ENCODE measurements at places on chromosomes 7 and 10. TPM values are rescaled to one million over a fixed set of nuclear protein-coding genes. Genes with fewer than 3 reads are reported as not detected.

BZW2 gene
- 19.9 TPM for total RNA-seq

DNA sequence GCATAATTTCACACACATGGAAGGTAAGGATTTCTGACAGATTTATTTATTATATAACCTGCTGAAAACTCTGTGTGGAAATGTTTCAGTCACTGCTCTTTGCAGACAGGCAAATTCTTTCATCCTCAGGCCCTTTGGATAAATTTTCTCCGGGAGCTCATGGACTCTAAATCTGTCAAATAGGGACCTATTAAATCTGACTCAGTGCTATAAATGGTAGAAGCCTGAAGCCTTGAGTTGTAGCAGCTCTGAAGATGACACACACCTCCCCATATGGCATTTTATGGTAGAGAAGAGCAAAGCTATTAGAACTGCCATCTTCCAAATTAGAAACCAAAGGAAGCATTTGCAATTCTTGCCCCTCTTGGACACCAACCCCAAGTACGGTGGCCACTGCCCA, 808.7 kb downstream of the XPNPEP1 start:
- DNase-seq, result no peak
- no peaks in the 10 kb centered on the region for H3K4me1 ChIP-seq
- no peak overlapping the region for H3K4me3 ChIP-seq
- H3K27ac ChIP-seq, result no peak overlapping the region
- no peaks in the 10 kb centered on the region for H3K36me3 ChIP-seq

TAS2R38 gene
- total RNA-seq, result not detected

GRCh38 chr10:108975459-108976058, 947.8 kb downstream of the XPNPEP1 start:
- H3K27ac ChIP-seq, result no peak overlapping the region
- H3K4me1 ChIP-seq, result no peaks in the 10 kb centered on the region
- H3K4me3 ChIP-seq, result no peak overlapping the region
- no peak for DNase-seq
- no peaks in the 10 kb centered on the region for H3K36me3 ChIP-seq

DNA sequence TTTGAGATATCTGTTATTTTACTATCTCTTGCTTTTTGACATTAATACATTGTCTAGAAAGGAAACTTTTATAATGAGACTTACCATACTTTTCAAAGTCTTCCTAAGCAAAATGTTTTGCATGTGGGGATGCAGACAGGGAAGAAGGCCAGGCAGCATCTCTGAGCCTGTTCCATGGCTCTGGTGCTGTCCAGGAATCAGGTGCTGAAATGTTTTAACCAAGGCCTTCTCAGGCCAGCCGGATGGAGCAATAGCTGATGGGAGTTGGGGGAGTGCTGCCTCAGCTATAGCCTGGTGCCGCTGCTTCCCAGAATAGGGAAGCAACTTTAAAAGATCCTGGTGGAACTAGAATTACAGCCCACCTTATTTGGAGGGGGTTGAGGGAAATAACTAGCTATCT, 38.5 kb downstream of the CRTAC1 start:
- H3K4me3 ChIP-seq, result no peak overlapping the region
- no peak overlapping the region for H3K27ac ChIP-seq
- no peak for DNase-seq
- H3K36me3 ChIP-seq, result no peaks in the 10 kb centered on the region
- no peaks in the 10 kb centered on the region for H3K4me1 ChIP-seq

- H3K4me3 ChIP-seq, result no peak overlapping the region
- H3K27ac ChIP-seq, result no peak overlapping the region
- H3K27me3 ChIP-seq, result no peaks in the 10 kb centered on the region
- H3K36me3 ChIP-seq, result no peaks in the 10 kb centered on the region
Observed at GRCh38 chr7:115869190-115869589, 161.4 kb downstream of the TFEC start.

CALML3 gene
- not detected for total RNA-seq

GRCh38 chr7:70498232-70498992, 633.5 kb upstream of the GALNT17 start:
- H3K27me3 ChIP-seq, result no peaks in the 10 kb centered on the region
- no peak overlapping the region for H3K4me3 ChIP-seq
- no peak for DNase-seq
- H3K4me1 ChIP-seq, result no peaks in the 10 kb centered on the region
- H3K36me3 ChIP-seq, result no peaks in the 10 kb centered on the region

DNA sequence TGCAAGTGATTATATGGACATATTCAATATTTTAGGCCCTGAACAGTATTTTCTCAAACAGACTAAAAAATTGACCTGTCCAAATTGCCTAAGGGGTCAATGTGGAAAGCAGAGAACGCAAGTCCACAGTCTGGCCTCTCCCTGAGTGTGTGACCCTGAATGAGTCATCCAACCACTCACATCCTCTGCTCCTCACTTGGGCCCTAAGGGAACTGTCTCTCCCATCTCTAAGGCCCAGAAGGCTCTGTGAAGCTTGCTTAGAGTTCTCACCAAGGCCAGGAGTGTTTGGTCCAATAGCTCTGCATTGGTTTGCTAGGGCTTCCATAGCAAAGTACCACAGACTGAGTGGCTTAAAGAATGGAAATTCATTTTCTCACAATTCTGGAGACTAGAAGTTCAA, 155.1 kb downstream of the LSM5 start:
- no peak overlapping the region for H3K27ac ChIP-seq
- H3K4me1 ChIP-seq, result no peaks in the 10 kb centered on the region

LRRC4 gene
- 2.4 TPM for total RNA-seq

DNA sequence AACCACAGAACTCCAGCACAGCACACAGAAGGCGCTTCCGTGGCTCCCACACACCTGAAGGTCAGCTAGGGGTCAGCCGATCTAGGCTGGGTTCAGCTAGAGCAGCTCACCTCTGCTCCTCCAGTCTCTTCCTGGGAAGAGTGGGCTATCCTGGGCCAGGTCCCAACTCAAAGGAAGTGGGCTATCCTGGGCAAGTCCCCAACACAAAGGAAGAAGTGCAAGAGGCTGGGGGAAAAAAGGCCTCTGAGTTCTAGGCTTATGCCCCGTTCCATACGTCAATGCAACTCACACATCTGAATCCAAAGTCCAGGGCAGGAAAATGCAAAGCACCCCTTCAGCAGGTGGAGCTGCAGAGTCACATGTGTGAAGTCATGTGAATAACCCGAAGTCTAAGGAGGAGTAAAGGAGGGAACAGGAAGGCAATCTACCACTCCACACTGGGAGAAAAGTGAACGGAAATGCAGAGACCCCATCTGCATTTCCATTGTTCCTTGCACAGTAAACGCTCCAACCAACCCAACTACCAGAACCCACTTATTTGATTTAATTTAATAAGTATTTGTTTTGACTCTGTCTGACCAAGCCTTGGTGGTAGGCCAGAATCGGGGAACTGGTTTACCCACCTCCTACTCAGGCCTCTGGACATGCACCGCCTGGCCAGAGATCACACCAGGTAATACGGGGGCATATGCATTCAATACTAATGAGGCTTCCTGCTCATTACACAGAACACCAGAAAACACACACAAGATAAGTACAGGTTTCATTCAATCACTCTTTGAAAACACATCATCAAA, 95.5 kb upstream of the RNF32 start:
- H3K27ac ChIP-seq, result no peak overlapping the region
- no peaks in the 10 kb centered on the region for H3K27me3 ChIP-seq
- no peak for DNase-seq
- H3K4me1 ChIP-seq, result no peaks in the 10 kb centered on the region
- no peaks in the 10 kb centered on the region for H3K36me3 ChIP-seq

HOXA9 gene
- 0.39 TPM for total RNA-seq

GHRHR gene
- total RNA-seq, result not detected

DNA sequence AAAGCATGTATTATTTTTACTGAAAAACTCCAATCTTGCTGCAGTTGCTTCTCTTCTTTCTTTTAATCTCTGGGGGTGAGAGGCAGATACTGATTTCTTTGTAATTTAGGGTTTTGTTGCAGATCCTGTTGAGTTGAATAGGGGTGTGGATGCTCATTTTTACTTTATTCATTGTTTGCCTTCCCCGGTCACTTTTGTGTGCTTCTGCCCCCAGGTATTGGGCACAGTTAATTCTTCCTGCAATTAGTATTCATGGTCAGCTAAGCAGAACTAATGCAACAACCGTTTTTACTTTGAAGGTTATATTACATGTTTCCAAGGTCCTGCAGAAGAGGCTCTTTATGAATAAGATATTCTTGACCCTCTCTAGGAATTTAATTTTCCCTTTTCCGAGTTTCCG, 96.4 kb downstream of the BUB3 start:
- H3K36me3 ChIP-seq, result no peaks in the 10 kb centered on the region
- no peak overlapping the region for H3K4me3 ChIP-seq
- DNase-seq, result no peak
- H3K27me3 ChIP-seq, result no peaks in the 10 kb centered on the region

CPA2 gene
- not detected for total RNA-seq

ZNF25 gene
- total RNA-seq, result 7.8 TPM

GRCh38 chr10:118278649-118279048, 63.5 kb downstream of the FAM204A start:
- no peaks in the 10 kb centered on the region for H3K4me1 ChIP-seq
- H3K36me3 ChIP-seq, result no peaks in the 10 kb centered on the region
- H3K27me3 ChIP-seq, result peaks cover 2% of the 10 kb centered on the region
- no peak for DNase-seq

- H3K36me3 ChIP-seq, result no peaks in the 10 kb centered on the region
- no peaks in the 10 kb centered on the region for H3K4me1 ChIP-seq
- no peak for DNase-seq
- no peaks in the 10 kb centered on the region for H3K27me3 ChIP-seq
- no peak overlapping the region for H3K4me3 ChIP-seq
- H3K27ac ChIP-seq, result no peak overlapping the region
Observed at GRCh38 chr10:62926407-62926806, 110.2 kb upstream of the EGR2 start.
